Stimulated activated CD8-positive, alpha-beta memory T cell treated with anti-CD3 and anti-CD28 coated beads, Interleukin-4, amount 100 ng/mL, for 1 hour (primary cell): ENCODE measurements at places on chromosomes 2 and 18.

- DNase-seq: no peak
Observed at GRCh38 chr18:48637081-48637990, 98.5 kb downstream of the CTIF start.

GRCh38 chr2:226002438-226002837 lies 602.9 kb downstream of the NYAP2 start:
- no peak for DNase-seq

DNA sequence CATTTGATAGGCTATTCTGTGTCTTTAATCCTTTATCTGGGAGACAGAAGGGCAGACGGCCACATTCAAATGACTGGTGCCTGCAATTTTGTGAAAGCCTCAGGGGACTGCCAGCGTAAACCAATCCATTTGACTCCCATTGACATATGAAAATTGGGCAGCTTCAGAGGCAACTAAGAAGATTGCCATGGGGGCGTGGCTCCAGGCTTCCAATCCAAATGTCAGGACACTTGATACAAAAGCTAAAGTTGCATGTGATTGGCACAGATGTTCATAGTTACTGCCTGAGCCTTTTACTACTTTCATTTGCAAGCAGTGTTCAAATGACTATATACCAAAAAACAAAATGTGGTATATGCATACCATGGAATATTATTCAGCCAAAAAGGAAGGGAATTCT lies 42.0 kb downstream of the SPC25 start:
- DNase-seq: no peak

GRCh38 chr18:9828506-9829396 lies 57.0 kb upstream of the TXNDC2 start:
- no peak for DNase-seq

DNA sequence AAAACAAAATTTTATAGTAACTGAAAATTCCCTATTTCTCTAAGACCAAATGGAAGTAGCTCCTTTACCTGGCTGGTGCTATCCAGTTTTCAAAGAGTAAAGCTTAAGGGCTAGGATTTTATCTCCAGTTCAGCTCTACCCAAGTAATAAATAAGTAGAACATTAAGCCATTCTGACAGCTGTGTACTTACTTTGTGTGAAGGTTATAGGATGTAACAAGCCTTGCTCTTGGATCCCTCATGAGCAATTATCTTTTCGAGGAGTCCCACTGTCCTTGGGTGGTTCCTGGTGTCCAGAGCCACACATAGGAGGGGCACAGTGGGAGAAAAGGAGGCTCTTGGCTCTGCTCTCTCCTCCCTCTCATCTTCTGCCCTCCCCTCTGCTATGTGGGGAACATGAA lies 45.5 kb downstream of the KIF5C start:
- DNase-seq: no peak

- no peak for DNase-seq
Observed at GRCh38 chr2:63059793-63060471, 9.3 kb downstream of the OTX1 start.

- no peak for DNase-seq
Observed at GRCh38 chr2:219439506-219439905, 4.9 kb downstream of the SPEG start.

DNA sequence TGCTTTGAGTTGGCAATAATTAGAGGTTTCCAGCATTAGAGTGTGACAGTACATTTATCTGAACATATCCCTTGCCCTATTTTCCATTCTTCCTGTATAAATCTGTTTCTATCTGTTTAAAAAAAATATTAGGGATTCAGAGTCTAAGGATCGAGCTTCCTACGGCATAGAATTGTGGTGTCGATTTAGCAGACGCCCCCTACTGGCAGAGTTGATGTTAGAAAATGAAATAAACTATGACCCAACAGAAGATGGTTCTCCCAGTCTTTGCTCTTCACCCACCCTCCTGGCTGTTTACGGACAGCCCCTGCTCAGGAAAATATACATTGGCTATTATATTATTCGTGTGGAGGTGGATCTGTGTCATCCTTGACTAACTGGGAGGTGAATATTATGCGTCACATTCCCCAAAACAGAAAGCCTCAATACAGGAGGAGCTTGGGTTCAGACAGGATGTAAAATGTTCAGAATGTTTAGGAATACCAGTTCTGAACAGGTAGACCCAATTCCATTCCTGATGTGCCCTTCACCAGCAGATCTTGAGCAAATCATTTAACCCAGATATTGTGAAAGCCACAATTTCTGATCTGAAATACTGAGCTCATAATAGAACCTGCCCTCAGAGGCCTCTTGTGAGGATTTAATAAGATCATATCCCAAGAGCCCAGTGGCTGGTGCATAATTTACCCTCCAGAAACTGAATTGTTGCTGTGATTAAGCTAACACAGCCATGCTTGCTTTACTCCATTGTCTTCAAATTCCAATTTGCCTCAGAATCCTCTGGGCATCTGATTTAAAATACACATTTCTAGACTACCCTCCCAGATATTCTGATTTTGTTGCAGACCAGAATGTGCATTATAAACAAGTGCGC lies 10.8 kb upstream of the ERMN start:
- DNase-seq: peak; percentile 7

DNA sequence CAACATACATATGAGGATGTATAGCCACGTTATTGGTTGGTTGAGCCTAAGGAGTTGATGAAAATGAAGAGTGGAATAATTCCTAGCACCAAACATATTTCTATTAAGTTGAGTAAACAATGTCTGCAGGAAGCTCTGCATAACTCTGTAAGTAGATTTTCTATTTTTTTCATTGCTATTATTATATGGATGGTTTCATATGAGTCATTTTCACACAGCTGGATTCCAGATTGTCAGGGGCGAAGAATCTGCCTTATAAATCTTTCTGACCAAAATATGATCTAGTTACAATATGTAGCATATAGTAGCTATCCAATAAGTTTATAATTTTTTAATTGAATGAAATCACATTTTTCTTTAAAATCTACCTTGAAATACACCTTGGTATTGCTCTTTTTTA lies 468.0 kb upstream of the PKDCC start:
- DNase-seq: no peak

- DNase-seq: no peak
Observed at GRCh38 chr2:44620189-44620990, 258.6 kb downstream of the CAMKMT start.

DNA sequence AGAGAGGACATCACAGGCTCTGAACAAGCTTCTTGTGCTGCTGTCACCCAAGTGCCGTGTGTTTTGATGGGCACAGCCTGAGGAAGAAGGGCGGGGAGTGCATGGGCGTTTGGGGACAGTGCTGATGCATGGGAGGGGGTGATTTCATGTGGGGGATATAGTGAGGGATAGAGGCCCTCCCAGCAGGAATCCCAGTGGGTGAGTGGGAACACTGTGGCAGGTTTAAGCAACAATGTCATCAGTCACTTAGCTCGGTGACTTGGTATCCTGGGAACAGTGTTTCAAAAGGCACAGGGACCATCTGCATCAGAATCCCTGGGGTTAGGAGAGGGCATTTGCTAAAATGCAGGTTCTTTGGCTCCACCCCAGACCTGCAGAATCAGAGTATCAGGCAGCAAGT lies 609 bp downstream of the SIGLEC15 start:
- no peak for DNase-seq

DNA sequence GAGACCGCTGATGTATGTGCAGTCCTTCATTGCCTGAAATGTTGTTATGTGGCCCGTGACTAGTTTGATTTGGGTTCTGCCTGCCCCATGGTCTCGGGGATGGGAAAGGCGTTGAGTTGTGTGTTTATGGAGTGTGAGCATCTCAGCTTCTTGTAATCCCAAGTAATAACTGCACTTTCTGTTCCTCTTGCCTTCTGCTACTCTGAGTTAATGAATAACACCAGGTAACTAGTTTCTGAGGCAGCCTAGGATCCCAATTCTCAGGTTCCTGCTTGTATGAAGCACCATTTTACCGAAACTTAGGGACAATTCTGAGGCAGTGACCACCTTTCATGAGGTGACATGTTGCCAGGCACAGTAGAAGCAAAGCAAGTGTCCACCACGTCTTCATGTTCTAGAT lies 170.0 kb downstream of the ALK start:
- DNase-seq: no peak

GRCh38 chr2:110731064-110731463 lies 1.3 kb upstream of the ACOXL start:
- no peak for DNase-seq

- DNase-seq: no peak
Observed at GRCh38 chr2:234565201-234565600, 68.3 kb upstream of the ARL4C start.

GRCh38 chr18:68909579-68909978 lies 111.7 kb downstream of the CCDC102B start:
- no peak for DNase-seq

DNA sequence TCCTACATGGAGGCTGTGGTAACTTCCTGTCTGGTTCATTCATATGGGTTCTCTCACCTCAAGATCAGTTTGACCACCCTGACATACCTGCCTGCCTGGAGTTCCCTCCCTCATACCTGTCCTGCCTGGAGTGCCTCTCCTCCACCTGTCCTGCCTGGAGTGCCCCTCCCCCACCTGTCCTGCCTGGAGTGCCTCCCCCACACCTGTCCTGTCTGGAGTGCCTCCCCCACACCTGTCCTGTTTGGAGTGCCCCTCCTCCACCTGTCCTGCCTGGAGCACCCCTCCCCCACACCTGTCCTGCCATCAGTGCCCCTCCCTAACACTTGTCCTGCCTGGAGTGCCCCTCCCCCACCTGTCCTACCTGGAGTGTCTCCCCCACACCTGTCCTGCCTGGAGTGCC lies 461.9 kb downstream of the PTPRM start:
- DNase-seq: no peak

GRCh38 chr2:213285404-213285803 lies 1.1 kb downstream of the SPAG16 start:
- no peak for DNase-seq

- DNase-seq: no peak
Observed at GRCh38 chr2:88331239-88331638, 121.3 kb downstream of the FOXI3 start.

- DNase-seq: no peak
Observed at GRCh38 chr2:107411267-107411666, 415.4 kb upstream of the RGPD4 start.

DNA sequence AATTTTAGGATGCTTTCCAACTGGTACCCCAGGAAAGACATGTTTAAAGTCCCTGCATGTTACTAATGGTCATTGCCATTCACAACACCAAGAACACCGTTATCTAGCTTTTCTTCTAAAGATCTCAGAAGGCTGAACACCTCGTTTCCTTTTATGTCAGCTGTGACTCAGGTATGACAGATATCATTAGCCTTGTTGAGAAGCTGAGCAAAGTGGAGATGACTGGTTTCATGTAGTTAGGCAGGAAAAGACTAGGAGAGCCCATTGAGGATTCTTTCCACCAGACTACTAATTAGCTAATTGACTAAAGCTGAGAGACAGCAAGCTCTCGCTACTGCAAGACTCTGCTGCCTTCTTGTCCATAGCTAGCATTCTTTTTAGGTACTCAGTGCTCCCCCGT lies 32.0 kb upstream of the ARL5A start:
- DNase-seq: no peak

DNA sequence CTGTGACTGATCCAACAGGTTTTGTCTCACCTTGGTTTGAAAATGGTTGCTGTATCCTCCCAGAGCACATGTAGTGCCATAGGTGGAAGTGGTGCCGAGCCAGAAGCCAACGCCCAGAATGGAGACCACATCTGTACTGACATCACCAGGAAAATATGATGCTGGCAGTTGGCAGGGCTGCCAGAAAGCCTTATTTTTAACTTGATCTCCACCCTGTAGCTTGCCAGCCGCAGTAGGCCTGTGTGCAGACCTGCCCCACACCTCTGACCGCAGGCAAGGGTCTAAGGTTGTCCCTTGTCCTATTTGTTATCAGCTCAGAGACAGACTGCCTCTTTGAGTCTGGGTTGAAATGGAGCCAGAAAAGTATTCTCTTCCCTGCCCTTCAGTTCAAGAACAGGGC lies 123.5 kb upstream of the EML6 start:
- no peak for DNase-seq

DNA sequence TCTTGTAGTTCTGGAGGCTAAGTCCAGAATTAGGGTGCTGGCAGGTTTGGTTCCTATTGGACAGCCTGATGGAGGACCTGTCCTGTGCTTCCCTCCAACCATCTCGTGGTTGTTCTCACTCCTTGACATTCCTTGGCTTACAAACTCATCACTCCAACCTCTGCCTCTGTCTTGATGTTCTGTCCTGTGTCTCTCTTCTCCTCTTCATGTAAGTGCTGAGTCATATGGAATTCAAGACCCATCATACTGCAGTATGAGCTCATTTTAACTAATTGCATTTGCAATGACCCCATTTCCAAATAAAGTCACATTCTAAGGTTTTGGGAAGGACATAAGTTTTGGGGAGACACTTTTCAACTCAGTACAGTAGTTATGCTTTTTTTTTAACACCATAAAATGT lies 374.7 kb downstream of the TRIB2 start:
- DNase-seq: no peak

GRCh38 chr18:44815108-44815507 lies 134.4 kb downstream of the SETBP1 start:
- no peak for DNase-seq

DNA sequence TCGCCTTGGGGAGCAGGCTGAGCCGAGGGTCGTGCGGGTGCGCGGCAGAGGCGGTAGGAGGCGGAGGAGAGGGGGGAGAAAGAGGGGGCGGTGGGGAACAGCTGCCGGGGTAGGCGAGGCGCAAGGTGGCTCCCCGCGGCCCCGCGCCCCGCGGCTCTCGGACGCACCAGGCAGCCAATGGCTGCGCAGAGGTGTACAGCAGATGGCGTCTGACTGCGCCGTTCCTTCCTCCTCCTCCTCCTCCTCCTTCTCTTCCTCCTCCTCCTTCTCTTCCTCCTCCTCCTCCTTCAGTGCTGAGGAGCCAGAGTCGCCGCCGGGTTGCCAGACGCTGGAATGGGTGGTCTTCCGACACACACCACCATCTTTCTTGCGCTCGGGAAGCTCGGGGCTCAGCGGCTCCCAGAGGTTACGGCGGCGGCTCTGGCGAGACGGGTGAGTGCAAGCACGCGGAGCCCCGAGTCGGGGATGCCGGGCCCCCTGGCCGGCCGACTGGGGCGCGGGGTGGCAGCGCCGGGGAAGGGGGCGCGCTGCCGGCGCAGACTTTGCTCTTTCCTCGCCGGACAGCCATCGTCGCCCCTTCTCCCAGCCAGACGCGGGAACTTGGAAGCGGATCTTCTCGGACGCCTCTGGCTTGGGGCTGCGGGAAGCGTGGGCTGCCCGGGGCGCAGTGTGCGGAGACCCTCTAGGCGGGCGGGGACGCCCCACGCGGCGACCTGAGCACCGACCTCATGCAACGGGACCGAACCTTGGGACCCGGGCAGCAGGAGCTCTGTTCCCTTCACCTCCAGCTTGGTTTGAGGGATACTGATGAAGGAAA lies at the start of gene THSD7B:
TSS of gene THSD7B (plus strand) at position 290 of the 817 bp plus-strand sequence. CDS start 116,634 bp downstream, outside the sequence.
- DNase-seq: no peak

GRCh38 chr2:3486047-3487027 lies 33.0 kb downstream of the ADI1 start:
- DNase-seq: no peak

- DNase-seq: no peak
Observed at GRCh38 chr2:54909001-54909400, 141.2 kb downstream of the RTN4 start.

GRCh38 chr2:84832772-84833461 lies 48.0 kb downstream of the TRABD2A start:
- DNase-seq: no peak
